Astrocyte (in vitro differentiated cells and primary cell): ENCODE measurements at places on chromosomes 6 and 20. TPM values are rescaled to one million over a fixed set of nuclear protein-coding genes. Genes with fewer than 3 reads are reported as not detected.

DNA sequence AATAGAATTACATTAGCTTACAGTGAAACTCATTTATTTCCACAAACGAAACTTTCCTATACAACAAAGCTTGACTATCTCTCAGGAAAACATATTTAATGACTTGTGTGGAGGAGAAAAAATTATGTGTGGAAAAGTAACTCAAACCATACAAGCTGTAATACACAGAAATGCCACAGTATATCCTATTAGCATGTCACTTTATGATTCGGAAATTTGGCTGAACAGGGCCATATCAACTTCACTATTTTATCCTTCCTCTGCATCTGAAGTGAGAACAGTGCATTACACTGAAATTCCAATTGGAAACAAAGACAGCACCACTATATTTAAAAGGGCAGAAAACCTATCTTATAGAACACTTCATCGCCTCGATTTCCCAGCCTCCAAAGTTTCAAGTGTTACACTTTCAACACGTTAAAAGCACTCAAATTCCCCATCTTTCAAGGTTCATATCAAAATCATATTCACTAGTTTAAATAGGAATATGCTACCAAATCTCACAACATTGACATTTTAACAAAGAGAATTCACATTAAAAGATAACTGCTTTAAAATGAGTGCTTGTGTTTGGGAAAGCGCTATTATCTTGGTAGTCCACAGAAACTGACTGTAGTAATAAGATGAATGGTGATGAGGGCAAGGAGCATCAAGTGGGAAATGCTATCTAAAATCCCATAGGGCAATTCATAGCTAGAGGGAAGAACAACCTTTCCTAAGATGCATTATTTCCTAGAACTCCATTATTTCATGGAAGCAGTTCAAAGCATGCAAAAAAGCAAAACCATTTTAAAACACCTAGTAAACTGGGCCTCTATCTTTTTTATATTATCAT lies 1.8 kb downstream of the REV3L start:
- no peak for DNase-seq

RSPO3 gene
- total RNA-seq = 2.6 and 4.5 TPM in 2 replicates

DNA sequence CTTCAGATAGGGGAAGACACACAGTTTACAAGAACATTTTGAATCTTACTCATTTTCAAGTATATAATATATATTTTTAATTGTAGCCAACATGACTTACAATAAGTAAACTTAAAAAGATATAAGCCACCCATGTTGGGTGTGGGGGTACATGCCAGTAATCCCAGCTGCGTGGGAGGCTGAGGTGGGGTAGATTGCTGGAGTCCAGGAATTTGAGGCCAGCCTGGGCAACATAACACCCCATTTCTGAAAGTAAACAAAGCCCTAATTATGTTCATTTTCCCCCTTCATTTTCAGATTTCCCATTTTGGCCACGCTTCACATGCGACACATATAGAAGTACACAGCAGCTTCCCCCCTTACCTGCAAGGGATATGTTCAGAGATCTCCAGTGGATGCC lies 30.5 kb downstream of the SERPINB6 start:
- DNase-seq = no peak

DNA sequence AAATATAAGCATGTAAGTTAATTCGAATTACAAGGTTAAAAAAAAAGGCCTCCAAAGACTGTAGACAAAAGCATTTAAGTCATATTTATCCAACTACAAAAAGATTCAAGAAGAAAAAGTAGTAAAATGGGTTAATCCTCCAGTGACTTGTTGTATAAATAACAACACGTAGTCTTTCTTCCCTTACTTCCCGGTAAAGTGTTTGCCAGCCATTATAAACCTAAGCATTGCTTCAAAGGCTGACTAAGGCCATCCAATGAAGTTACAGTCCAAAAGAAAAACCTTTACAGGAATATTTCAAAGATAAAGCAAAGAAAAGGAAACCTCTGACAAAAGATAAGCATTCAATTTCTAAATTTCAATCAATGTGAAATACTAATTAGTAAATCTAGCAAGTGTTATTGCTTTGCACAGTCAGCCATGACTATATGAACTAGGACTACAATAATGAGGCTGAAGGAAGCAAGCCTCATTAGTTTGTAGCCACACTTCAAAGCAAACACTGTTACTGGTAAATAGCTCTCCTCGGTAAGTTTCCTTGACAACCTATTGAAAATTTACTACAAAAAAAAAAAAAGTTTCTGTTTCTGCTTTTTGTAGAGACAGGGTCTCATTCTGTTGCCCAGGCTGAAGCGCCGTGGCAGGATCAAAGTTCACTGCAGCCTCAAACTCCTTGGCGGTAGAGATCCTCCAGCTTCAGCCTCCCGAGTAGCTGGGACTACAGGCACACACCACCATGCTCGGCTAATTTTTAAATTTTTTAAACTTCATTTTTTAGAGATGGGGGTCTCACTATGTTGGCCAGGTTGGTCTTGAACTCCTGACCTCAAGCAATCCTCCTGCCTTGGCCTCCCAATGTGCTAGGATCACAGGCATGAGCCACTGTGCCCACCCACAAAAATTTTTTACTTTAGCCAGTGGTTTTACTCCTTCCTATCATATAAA lies 46.0 kb downstream of the NUDT3 start:
- no peak for DNase-seq

- no peak for DNase-seq
Observed at GRCh38 chr6:116047173-116047933, 13.3 kb downstream of the FRK start.

DNA sequence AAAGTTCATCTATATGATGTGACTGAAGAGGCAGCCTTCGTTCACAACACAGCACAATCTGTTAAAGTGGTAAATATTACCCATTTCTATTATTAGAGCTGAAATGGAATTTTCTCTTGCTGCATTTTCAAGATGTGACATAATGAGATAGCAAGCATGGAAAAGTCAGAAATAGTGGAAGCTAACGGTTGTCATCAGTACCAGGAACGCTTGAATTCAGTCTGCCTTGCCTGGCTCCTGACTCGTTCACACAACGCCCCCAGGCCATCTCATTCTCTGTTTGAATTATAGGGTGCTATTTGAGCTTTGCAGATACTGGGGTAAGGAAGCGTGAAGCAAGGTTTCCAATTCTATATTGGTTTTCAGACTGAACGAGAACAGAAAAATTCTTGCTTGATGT lies 116.5 kb upstream of the MAP3K7 start:
- DNase-seq = no peak

ELOVL4 gene
- total RNA-seq = 10.0 and 10.4 TPM in 2 replicates

DNA sequence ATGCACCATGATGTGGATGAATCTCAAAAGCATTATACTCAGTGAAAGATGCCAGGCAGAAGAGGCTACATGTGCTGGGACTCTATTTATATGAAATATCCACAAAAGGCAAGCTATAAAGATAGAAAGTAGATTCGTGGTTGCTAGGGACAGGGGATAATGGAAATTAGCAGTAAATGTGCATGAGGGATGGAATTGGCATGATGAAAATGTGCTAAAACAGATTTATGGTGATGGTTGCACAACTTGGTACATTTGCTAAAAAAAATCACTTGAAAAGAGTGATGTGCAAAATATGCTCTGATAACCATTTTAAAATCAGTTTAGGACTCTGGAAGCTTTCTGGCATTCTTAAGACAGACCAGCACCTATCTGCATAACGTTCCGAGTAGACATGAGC lies 61.6 kb downstream of the ALDH8A1 start:
- no peak for DNase-seq

DNA sequence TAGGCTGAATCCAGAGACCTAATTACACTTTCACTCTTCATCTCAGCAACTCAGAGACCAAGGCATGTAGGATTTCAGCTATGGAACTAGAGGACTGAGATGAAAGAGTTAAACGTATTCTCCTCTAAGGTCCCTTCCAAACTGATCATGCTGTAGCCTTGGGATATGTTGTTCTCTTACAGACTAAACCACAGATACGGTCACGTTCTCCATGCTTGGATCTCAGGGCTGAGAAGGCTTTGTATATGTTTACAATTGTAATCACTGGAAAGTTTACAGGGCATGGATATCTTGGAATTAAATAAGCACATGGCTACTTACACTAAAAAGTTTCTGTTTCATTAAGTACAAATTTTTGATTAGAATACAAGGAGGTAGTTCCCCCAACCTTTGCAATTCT lies 50.1 kb downstream of the PKIB start:
- no peak for DNase-seq

DNA sequence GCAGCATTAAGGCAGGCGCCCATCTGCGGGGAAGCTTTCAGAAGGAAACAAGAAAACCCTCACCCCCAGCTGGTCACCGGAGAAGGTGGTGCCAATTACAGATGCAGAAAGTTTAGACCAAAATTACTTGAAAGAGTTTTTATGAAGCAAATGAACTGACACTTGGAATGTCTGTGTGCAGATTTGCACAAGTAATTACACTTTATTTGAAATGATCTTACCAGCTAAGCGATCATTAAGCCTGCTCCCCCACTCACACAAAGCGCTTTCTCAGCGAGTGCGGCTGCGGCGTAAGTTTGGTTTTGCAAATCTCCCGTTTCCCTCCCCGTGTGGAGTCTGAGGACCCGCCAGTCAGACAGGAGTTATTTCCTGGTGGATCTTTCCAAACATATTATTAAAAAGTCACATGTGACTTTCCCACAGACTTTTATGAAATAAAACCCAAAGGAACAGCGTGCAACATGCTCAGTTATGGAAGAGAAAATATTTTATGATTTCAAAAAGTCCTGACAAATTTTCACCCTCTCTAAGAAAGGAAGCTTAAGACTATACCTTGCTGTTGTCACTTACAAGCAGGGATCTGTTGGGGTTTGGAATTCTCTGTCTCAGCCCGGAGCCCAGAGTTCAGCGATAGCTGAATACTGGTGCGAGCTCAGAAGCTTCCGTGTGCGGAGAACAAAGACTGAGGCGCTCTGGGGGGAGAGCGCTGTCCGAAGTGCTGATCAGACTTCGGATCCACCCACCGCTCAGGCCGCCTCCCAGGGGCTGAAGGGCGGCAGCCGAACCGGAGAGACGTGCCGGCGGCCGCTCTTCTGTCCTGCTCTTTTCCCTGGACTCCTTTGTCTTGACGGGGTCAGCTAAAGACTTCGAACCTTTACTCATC lies 2.7 kb upstream of the MYT1 start:
- peak; percentile 23 for DNase-seq

DNA sequence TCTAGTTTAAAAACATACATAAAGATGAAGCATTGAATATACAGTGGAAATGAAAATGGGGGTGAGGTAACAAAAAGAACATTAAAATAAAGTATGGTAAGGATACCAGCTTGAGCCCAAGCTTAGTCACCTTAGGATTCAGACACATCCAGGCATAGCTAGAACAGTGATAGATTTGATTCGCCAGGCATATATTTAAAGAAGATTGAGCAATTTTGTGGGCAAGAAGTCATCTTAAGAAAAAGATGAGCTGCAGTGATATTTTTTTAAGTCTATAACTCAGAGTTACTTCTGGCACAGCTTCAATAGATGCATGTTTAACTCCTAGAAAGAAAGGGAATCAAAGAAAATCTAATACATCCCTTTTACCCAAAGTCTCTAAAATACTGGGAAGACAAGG lies 97.9 kb downstream of the BMP5 start:
- DNase-seq = no peak

GRCh38 chr20:2207770-2208097 lies 88.1 kb upstream of the TGM3 start:
- no peak for DNase-seq

GRCh38 chr20:1381753-1382591 lies 10.9 kb downstream of the FKBP1A start:
- peak; percentile 22 for DNase-seq

GRCh38 chr6:166423781-166424180 lies 41.0 kb upstream of the MPC1 start:
- DNase-seq = no peak

RFX6 gene
- not detected in 2 replicates for total RNA-seq

DNA sequence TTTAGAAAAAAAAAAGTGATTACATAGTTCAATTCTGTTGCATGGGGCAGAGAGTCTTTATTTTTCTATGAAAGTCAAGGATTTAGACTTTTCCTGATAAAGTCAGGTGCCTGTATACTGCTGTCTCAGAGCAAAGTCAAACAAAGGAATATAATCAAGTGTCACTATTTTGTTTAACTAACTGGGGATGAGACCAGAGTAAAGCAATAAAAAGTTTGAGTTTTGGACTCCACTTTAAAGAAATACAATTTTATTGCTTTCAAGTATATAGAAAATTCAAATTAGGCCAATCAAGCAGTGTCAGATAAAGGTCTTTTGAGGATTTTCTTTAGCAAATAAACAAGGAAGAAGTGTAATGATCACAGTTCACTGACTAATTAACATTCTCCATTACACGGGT lies 48.7 kb upstream of the MYLIP start:
- DNase-seq = no peak

- DNase-seq = no peak
Observed at GRCh38 chr20:31566658-31567379, 38.3 kb upstream of the ID1 start.

DNA sequence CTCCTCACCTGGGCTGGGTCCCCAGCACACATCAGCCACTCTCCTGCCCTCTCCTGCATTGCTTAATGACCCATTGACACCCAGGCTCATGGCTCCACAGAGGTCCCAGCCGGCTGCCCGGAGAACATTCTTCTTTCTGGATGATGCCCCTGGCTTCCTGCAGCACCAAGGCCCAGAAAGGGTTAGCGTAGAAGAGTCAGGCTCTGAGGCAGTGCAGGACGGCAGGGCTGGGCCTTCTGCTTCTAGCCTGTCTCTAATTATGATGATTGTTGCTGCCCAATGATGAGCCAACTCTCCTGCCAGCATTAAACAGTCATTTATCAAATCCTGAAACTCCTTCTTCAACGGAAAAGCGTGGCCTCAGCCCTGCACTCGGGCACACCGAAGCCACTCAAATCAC lies 66.4 kb downstream of the ZNF217 start:
- DNase-seq = no peak

GRCh38 chr6:42316981-42317380 lies 99.3 kb upstream of the MRPS10 start:
- peak; percentile 65 for DNase-seq

GRCh38 chr6:150266963-150267685 lies 101.7 kb upstream of the IYD start:
- DNase-seq = no peak

SDCBP2 gene
- 4.6 and 4.8 TPM in 2 replicates for total RNA-seq

GRM4 gene
- 0.30 and 0.34 TPM in 2 replicates for total RNA-seq

- no peak for DNase-seq
Observed at GRCh38 chr6:487956-488355, 96.4 kb downstream of the IRF4 start.

- no peak for DNase-seq
Observed at GRCh38 chr6:2257363-2257762, 12.0 kb upstream of the GMDS start.

DNA sequence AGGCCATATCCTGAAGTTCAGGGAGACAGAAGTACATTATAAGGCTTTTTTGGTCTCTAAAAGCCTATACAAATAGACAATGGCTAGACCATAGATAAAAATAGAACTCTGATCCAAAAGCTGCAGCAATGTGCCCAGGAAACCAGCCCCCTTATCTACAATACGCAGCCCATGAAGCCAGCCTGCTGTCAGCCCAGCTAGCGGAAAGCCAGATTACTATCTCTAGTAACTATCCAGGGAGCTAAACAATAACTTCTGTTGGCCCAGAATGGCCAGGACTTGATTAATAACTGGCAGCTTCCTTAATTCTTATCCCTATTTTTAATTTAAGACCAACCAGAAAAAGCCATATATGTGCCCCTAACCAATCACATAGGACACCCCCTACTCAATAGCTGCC lies 160.4 kb upstream of the SMLR1 start:
- no peak for DNase-seq

GRCh38 chr6:42043787-42044475 lies 6.4 kb upstream of the TAF8 start:
- peak; percentile 39 for DNase-seq

SLC22A16 gene
- total RNA-seq = not detected in 2 replicates

- peak; percentile 22 for DNase-seq
Observed at GRCh38 chr6:98764373-98764911, 69.9 kb upstream of the POU3F2 start.
